Progenitor cell of endocrine pancreas (in vitro differentiated cells): ENCODE measurements at places on chromosomes 12 and 14. TPM values are rescaled to one million over a fixed set of nuclear protein-coding genes. Genes with fewer than 3 reads are reported as not detected.

CPNE6 gene
- total RNA-seq = not detected in 2 replicates

PRR4 gene
- 8.7 and 9.4 TPM in 2 replicates for total RNA-seq

TAS2R8 gene
- total RNA-seq = 0.24 TPM in 1 of 2 replicates, not detected in the other

SUSD6 gene
- 21.0 and 22.3 TPM in 2 replicates for total RNA-seq

IFNG gene
- not detected in 2 replicates for total RNA-seq

SLC5A8 gene
- 0.12 TPM in 1 of 2 replicates, not detected in the other for total RNA-seq

SIVA1 gene
- 98.6 and 116 TPM in 2 replicates for total RNA-seq

LMNTD1 gene
- total RNA-seq = not detected in 2 replicates

CEBPE gene
- not detected in 2 replicates for total RNA-seq

TTC5 gene
- 29.4 and 30.0 TPM in 2 replicates for total RNA-seq

KRT77 gene
- not detected in 2 replicates for total RNA-seq

CLEC2D gene
- 23.5 and 31.0 TPM in 2 replicates for total RNA-seq

DPPA3 gene
- total RNA-seq = not detected in 2 replicates

LMO3 gene
- 39.4 and 48.4 TPM in 2 replicates for total RNA-seq

DHRS4L2 gene
- 12.2 and 14.0 TPM in 2 replicates for total RNA-seq

GALC gene
- total RNA-seq = 43.0 and 44.0 TPM in 2 replicates

KCNMB4 gene
- 8.2 and 9.6 TPM in 2 replicates for total RNA-seq

LRTM2 gene
- total RNA-seq = 0.48 and 0.53 TPM in 2 replicates

OAS2 gene
- not detected in 2 replicates for total RNA-seq

CLEC2B gene
- not detected in 2 replicates for total RNA-seq

LRRK2 gene
- 0.49 and 0.72 TPM in 2 replicates for total RNA-seq

TMEM233 gene
- not detected in 2 replicates for total RNA-seq

IL23A gene
- 0.67 and 0.89 TPM in 2 replicates for total RNA-seq

RAD51B gene
- 24.7 and 24.9 TPM in 2 replicates for total RNA-seq
